ENCODE measurements at places on chromosomes 2 and 18.

- DNase-seq = no peak
Observed at GRCh38 chr2:206535260-206535986, 92.1 kb downstream of the ADAM23 start.

DNA sequence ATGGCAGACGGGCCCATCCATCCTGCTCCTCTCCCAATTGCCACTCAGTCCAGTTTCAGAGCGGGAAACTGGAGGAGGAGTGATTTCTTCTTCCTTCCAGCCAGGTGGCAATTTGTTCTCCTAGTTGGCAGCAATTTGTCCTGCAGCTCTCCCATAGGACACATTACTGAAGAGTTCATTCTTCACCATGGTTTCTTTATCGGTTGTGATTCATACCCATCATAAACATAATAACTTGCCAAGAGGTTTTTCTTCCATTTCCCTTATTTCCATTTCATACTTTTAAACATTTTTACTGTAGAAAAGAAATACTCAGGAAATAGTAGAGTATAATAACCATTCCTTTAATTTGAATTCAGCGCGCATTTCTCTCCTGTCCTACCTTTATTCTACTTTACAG is 377.9 kb upstream of the RAB12 start:
- no peak for DNase-seq

GRCh38 chr2:163556511-163556910 is 179.3 kb downstream of the FIGN start:
- DNase-seq = no peak

GRCh38 chr2:216485745-216486144 is 12.9 kb upstream of the RPL37A start:
- no peak for DNase-seq

- no peak for DNase-seq
Observed at GRCh38 chr2:43171789-43172188, 54.6 kb downstream of the ZFP36L2 start.

DNA sequence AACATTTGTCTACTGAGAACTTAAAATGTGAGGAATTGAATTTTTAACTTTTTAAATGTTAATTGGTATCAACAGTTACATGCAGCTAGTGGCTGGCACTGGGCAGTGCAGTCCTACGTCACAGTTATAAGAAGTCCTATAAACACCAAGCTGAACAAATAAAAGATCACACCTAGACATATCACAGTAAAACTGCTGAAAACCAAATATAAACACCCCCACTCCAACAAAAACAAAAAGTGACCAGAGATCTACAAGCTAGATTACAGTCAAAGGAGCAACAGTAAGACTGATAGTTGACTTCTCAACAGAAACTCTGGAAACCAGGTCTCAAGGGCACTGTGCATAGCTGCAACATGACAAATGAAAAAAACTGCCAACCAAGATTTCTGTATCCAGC is 19.4 kb downstream of the TLK1 start:
- no peak for DNase-seq

- DNase-seq = no peak
Observed at GRCh38 chr18:64791236-64791635, 642.3 kb upstream of the LINC00305 start.

Measured in GDM1 (cell line).